Iris pigment epithelial cell (primary cell): ENCODE measurements at places on chromosomes 2 and 18.

GRCh38 chr2:118761771-118762170 lies 85.7 kb downstream of the EN1 start:
- no peak for DNase-seq

DNA sequence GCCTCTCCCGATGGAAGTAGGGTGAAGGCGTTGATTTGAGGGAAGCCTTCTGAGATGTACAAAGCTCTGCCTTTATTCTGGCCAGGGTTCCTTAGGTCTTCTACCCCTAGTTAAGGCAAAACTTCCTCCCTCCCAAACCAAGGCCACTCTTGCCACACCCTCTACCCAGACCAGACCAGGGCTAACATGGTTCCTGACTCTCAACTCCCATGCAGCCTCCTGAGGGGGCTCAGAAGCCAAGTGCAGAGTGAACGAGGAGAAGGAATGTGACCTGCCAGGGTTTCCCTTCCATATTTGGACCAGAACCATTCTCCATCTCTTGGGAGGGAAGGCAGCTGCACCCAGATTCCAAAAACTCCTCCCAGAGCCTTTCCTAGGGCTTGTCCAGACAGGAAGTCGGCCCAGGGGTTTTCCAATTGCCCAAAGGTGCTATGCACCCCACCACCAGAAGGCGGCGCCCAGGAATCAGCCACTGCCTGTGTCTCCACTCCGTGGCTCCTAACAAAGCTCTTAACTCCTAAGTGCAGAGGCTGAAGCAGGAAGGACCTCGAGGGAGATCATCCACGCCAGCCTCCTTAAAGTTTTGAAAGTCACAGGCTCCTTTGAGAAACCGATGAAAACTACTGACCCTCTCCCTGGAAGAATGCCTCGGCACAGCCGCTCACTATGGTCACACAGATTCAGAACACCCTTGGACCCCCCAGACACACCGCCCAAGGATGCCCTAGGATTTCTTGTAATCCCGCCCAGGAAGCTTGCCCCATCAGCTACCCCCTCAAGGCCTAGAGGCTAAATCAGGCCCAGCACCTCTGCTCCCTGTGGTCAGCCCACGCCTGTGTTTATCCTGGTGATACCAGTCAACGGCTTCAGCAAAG lies 157.8 kb downstream of the SMAD2 start:
- DNase-seq, result peak; percentile 67

- no peak for DNase-seq
Measured at GRCh38 chr2:172808156-172808555, 72.5 kb downstream of the RAPGEF4 start.

DNA sequence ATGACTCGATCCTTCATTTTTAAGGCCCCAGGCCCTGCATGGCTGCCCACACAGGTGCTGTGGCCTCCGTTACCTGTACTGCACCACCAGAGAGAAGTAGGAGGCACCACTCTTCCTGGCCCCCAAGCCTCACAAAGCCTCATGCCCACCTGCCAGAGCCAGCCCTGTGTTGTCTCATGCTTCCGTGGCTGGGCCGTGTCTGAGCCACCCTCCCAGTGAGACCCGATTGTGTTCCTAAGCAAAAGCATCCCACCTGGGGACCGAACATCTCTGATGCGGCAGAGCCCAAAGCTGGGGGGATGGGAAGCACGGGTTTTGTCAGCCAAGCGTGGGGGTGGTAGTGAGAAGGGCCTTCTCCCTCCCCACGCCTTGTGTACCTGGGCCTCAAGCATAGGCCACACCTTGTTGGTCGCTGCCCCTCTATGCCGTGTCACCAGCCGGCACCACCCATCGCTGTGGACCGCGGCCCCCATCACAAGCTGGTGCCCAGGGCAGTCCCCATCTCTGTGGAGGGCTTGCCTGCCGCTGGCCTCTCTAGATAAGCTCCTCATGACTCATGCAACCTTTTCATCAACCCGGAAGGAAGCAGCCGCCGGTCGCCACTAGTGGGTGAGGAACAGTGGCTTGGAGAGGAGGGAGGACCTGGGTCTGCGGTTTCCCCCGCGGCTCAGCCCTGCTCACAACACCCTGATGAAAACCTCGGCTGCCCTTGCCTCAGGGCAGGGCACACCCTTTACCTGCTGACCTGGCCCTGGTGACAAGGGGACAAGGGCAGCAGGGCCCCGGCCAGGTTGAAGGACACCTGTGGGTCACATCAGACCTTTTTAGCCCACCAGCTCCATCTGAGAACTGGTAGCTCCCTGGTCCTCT lies 2.7 kb upstream of the RNPEPL1 start:
- peak; percentile 95 for DNase-seq

DNA sequence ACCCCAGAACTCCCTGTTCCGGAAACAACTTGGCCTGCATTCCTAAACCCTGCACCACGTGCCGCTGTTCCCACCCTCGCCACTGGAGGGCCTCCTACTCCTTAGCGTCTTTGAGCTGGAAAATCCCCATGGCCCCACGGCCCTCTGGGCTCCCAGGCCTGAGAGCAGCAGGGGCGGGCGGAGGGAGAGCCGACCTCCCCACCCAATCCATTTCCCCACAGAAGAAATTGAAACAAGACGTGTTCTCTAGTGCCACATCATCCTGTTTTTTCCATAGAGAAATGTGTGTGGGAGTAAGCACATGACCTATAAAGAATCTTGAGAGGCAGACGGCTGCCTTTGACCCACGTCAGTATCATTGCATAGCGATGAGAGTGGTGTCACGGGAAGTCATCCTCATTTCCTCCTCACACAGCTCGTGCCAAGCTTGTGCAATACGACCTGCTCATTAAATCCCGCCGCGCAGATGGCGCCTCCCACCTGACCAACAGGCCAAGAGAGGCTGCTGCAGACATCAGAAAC lies 79.2 kb downstream of the LAMA1 start:
- peak; percentile 100 for DNase-seq

DNA sequence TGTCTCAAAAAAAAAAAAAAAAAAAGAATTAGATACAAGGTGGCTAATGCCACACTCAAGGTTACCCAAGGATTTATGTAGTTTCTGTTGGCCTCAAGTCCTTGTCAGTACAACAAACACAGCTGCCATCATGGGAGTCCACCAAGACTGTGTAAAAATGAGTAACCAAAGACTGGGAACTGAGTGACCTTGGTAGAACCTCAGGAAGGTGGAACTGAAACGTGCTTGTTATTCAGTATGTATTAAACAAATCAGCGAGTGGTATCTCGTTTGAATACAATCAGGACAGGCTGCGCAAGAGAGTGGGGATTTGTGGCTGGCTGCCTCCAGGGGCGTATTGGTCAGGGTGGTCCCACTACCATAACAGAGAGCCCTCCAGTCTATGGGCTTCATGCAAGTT lies 1.6 kb upstream of the SFTPB start:
- no peak for DNase-seq

GRCh38 chr2:191115391-191115790 lies 35.4 kb downstream of the STAT4 start:
- peak; percentile 9 for DNase-seq

DNA sequence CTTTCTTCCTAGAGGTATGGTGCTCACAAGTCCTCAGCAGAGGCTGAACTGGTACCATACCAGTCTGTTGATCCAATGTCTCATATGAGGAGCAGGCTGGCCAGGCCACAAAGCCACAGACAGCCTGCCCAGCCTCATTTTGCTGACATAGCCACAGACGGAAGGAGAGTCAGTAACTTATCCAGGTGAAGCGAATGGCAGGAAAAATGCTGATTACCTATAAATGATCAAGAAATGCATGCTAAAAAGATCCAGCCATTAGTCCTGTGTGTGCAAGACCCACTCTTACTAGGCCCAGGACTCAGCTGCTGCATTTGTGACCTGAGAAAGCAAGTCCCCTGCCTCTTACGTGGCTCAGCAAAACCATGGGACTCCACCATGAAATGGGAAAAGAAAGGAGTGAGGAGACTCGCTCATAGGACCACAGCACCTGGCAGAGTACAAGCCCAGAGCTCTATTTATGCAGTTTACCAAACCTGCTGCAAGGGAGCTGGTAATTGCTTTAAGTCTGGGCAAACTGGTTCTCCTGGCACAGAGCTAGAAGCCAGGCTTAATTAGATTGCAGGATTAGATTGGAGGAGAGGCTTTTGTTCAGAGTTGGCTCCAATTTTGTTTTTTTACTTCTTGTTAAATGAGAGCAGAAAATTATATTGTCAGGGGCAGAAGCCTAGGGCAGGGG lies 19.0 kb downstream of the RHOB start:
- DNase-seq, result no peak

GRCh38 chr2:115162494-115163293 lies 720.3 kb downstream of the DPP10 start:
- DNase-seq, result no peak

DNA sequence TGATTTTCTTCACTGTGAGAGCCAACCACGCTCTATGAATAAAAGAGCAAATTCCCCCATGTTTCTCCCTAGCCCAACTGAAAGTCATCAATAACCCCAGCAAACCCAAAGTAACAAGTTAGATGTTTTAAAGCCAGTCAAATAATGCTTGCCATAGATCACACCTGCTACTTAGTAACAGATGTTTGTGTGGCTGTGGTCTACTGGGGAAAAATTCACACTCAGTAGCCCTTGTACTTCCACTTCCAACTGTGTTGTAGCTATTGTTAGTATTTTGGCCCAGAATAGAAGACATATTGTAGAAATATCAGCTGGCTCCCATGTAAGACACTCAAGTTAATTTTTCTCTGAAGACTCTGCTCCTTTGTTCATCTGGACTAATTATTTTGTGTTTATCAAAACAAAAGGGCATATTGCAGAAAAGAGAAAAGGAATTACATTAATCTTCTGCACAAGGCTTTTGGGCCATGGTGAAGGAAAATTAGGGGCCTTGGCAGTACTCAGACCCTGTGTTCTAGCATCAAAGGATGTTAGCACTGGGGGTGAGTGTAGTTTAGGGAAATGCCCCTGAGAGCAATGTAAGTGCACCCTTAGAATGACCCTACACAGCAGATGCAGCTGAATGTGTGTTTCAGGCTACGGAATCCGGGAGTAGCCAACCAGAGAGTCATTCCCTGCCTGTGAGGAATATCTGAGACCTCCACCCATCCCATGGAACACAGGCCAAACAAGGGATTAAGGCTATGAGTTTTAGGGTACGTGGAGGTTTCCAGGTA lies 521.9 kb downstream of the EPHA4 start:
- no peak for DNase-seq

- DNase-seq, result no peak
Measured at GRCh38 chr2:199201539-199201938, 256.2 kb downstream of the SATB2 start.

- no peak for DNase-seq
Measured at GRCh38 chr18:22567794-22568193, 150.1 kb upstream of the CTAGE1 start.

GRCh38 chr2:109193807-109194619 lies 65.0 kb downstream of the SH3RF3 start:
- DNase-seq, result no peak

- DNase-seq, result no peak
Measured at GRCh38 chr2:37330681-37331080, 6.0 kb upstream of the PRKD3 start.

GRCh38 chr2:216081487-216082116 lies at the start of the genes PECR and TMEM169:
TSS of gene PECR (minus strand) at chr2:216081809. CDS start at chr2:216081741, 68 bp downstream.
TSS of gene TMEM169 (plus strand) at chr2:216081919. CDS start at chr2:216095964, 14,045 bp downstream.
- DNase-seq, result peak; percentile 58

DNA sequence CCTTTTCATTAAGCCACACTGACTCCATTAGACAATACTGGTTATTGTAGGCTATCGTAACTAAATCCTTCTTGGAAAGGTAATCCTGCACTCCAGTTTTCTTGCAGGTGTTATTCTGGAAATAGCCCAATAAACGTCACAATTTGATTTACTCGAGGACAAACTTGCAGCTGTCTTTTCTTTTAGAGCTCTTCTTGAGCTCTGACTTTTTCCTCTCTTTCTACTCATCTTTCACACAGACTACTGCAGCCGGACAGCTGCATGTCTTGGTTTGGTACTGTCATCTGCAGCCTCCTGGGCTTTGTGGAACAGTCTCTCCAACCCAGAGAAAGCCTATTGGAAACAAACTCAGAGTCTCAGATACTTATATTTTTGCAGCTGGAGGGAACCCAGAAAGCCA lies 23.0 kb upstream of the MSGN1 start:
- no peak for DNase-seq

DNA sequence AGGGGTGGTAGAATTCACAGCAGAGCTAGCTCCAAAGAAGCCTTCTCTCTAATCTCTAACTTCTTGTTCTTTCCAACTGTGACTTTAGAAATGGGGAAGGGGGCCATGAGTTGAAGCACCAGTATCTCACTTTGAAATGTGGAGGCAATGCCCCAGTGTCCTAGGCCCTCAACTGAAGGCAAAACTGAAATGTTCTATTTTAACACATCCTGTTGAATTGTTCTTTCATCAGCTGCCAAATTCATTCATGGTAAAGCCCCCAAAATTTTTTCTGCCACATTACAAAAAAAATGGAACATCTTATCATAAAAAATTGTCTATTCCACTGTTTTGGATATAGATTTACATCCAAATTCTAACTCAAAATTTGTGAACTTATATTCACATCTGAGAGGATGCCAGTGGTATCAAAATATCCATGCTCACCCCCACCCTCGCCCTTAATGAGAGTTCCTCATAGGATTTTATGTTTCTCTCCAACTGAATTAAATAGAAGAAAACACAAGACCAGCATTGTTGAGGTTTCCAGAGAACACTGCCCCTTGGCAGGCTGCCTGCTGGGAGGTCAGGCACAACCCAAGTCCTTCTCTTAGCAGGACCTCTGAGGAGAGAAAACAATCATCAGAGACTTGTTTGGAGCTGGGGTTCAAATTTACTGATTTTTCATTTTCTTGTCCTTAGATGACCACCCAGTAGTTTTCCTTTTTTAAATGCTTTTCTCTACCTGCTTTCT lies 147.4 kb upstream of the PGAP1 start:
- peak; percentile 42 for DNase-seq

GRCh38 chr2:72332720-72333119 lies 185.1 kb upstream of the CYP26B1 start:
- DNase-seq, result no peak

- peak; percentile 47 for DNase-seq
Measured at GRCh38 chr2:167209784-167210183, 321.5 kb downstream of the XIRP2 start.

- DNase-seq, result no peak
Measured at GRCh38 chr2:238038203-238038602, 22.6 kb upstream of the SCLY start.

GRCh38 chr2:71452565-71452964 lies 796 bp upstream of the DYSF start:
- peak; percentile 77 for DNase-seq

DNA sequence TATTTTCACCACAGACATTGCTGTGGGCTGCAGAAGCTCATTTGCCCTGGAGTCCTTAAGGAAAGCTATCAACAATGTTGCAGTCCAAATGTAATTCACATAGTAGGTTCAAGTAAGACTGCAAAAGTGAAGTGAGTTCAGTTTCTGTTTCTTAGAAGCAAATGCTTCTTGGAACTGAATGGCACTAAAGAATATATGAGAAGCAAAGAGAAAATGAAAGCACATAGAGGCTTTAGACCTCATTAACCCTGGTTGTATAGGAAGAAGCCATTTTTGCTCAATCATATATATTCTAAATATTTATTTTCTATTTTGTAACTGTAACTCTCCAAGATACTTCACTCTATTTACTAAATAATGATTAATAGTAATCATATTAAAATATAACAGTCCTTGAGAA lies 292.0 kb downstream of the ZNF804A start:
- peak; percentile 36 for DNase-seq

- peak; percentile 38 for DNase-seq
Measured at GRCh38 chr18:62957885-62958472, 242.6 kb downstream of the PHLPP1 start.
